Thoracic aorta (tissue), 2 donors: ENCODE measurements at places on chromosomes 1 and 21. TPM values are rescaled to one million over a fixed set of nuclear protein-coding genes. Genes with fewer than 3 reads are reported as not detected.

Gene ZMYND12
- not detected for total RNA-seq

Gene RWDD3
- total RNA-seq: 7.3 TPM

Gene LCE1F
- total RNA-seq: not detected

Gene ZNF670
- total RNA-seq: 1.1 TPM

Gene HNRNPCL4
- total RNA-seq: not detected

Gene CD1E
- total RNA-seq: not detected

Gene GBP4
- total RNA-seq: 5.8 TPM

Gene FAM72D
- total RNA-seq: not detected

Gene RBBP4
- 80.8 TPM for total RNA-seq

Gene CFAP45
- total RNA-seq: 2.1 TPM

Gene PRELP
- total RNA-seq: 244 TPM

Gene ATP1A1
- total RNA-seq: 310 TPM

Gene UTS2
- not detected for total RNA-seq

Gene OR10Z1
- not detected for total RNA-seq

Gene MEGF6
- total RNA-seq: 304 TPM

Gene LCE2C
- total RNA-seq: not detected

Gene MIXL1
- total RNA-seq: not detected
